ENCODE measurements at places on chromosomes 5 and 9.

- DNase-seq, result peak; percentile 37
Observed at GRCh38 chr5:170070556-170071412, 34.9 kb upstream of the FOXI1 start.

DNA sequence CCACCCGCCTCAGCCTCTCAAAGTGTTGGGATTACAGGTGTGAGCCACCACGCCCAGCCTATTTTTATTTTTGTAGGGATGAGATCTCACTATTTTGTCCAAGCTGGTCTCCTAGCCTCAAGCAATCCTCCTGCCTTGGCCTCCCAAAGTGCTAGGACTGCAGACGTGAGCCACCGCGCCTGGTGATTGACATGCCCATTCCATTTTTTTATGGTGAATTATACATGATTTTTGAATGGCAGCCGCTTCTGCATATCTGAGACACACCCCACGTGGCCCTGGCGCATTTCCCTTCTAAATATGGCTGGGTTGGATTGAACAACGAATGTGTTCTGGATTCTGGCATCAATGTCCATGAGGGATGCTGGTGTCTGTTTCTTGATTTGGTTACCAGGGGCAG, 22.7 kb downstream of the PLPP7 start:
- no peak for DNase-seq

- DNase-seq, result no peak
Observed at GRCh38 chr9:86838519-86839497, 108.5 kb downstream of the GAS1 start.

DNA sequence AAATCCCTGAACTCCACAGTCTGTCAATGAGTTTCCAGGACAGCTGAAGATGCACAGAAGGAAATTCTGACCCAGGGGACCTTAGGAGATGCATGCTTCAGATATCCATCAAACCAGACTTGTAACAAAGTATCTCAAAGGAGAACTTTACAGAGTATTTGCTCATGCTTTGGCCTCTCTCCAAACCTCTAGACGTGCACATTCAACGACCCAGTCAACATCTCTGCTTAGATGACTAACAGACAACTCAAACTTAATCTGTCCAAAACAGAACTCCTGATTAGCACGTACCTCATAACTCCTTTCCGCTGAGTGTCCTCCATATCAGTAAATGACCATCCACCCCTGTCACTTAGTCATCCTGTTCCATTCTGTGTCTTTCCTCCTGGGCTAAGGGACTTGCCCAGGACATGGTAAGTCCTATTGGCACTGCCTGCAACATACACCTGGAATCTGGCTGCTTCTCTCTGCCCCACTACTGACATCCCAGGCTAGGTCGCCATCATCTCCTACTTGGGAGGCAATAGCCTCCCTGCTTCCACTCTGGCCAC, 107.4 kb downstream of the LMNB1 start:
- DNase-seq, result no peak

- no peak for DNase-seq
Observed at GRCh38 chr9:94770334-94770733, 43.8 kb downstream of the AOPEP start.

DNA sequence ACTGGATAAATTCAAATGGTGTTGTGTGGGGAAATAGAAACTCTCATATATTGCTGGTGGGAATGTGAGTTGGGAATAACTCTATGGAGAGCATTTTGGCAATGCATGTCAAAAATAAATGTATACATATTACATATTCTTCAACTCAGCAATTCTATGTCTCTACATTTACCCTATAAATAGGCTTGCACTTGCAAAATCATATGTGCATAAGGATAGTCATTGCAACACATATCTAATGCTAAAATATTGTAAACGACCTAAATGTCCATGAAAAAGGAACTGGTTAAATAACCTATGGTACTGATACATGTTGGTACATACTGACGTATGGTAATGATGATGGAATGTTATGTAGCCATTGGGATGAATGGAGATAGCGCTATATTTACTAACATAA, 94.5 kb upstream of the CHD1 start:
- DNase-seq, result no peak

GRCh38 chr5:2015124-2015848, 132.6 kb upstream of the IRX4 start:
- no peak for DNase-seq

GRCh38 chr9:38697776-38698300, 22.1 kb downstream of the FAM240B start:
- DNase-seq, result no peak

DNA sequence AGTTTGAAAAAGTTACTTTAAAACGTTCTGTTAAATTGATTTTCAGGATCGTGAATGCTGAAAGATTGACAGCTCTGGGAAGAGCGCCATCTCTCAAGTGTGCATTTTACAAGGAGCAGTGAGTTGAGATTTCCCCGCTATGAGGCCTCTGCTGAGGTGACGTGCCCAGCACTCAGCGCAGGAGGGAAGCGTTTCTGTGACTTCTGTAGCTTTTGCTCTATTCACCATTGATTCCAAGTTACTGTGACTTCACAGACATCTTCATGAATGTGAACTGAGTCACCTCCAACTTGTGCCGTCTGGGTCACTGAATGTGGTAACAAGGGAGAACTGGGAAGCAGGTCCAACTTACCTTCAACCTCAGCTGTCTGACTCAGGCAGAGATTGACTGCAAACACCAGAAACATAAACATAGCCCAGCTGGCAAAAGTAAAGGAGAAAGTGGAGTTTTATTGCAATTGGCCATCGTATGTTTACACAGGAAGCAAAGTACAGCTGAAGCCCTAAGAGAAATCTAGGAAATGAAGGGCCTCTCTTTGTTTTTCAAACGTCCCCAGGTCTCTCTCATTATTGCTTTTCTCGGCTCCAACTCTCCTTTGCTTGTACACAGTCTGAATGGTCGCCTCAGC, 428.8 kb upstream of the CLINT1 start:
- DNase-seq, result no peak

DNA sequence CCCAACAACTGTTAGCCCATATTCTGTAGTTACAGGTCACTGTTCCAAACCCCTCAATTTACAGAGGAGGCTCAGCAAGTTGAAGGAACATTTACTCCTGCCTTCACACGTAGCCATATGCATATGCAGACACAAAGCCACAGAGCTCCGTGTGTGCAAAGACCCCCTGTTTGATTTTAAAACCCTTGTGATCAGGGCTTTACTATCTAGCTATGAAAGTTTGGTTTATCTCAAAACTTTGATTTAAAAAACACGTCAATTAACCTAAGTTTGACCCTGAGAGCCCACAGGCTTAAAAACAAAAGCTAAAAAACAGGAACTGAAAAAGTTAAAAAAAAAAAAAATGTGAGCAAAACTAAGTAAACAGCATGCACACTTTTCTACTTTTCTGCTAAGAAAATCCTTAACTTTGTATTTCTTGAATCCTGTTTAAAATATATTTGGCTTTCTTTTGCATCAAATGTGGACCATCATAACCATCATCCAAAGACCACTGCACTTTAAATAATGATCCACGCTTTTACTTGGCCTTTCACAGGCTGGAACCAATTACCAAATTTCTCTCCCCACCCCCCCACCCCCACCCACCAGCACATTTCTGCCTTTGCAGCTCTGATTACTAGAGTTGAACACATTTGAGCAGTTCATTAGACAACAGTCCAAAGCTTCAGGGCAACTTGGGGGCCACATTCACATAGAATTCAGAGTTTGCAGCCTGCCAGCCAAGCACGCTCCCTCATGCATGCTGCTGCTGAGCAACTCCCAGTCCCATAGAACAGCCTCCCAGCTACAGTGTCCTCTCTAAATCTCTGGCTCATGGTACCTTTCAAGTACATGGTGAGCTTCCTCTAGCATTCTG, 128.8 kb upstream of the MAP3K1 start:
- no peak for DNase-seq

GRCh38 chr9:37390759-37391158, 31.7 kb upstream of the GRHPR start:
- no peak for DNase-seq

Data from A673 (cell line).